ENCODE measurements at places on chromosomes 2 and 18.

GRCh38 chr2:141560723-141561122 is 570.1 kb downstream of the LRP1B start:
- DNase-seq, result no peak

GRCh38 chr2:196630531-196630930 is 9.0 kb upstream of the CCDC150 start:
- DNase-seq, result no peak

- no peak for DNase-seq
These were observed 271.1 kb downstream of the PRKCE start for GRCh38 chr2:45922577-45922988.

- DNase-seq, result no peak
These were observed 139.5 kb downstream of the HDAC4 start for GRCh38 chr2:239261356-239261755.

DNA sequence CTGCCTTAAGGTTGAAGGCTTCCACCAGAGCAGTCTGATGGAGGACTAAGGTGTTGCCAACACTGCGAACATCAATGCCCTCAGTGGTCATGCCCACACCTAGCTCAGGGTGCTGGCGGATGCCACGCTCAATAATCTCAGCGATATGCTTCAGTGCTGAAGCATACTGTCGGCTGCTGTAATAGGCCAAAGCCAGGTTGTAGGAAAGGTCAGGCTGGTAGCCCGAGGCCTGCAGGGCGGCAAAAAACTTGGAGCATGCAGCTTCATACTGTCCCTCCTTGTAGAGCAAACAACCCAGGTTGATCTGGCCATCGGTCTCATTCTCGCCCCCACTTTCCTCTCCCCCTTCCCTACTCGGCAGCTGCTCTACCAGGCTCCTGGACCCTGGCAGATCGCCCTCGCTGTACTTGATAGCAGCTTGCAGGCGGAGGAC is 159.4 kb downstream of the AGPS start:
- DNase-seq, result peak; percentile 4

DNA sequence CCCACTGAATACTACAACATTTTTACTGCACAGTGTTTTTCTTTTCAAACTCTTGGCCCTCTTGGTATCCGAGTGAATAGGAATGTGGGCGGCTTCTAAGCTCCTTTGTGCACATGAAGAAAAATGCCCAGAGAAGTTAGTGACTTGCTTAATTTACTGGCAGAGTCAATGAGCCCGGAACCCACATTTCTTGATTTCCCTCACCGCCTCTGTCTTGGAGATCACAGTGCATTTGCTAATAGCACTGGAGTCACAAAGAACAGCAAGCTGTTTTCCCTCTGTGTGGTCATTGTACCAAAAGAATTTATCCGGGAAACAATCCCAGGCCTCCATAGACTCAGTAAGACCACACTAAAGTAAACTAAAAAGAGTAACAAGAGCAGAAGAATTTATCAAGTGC is 18.9 kb downstream of the STON1 start:
- no peak for DNase-seq

GRCh38 chr18:45910405-45911023 is 56.6 kb downstream of the EPG5 start:
- peak; percentile 41 for DNase-seq

DNA sequence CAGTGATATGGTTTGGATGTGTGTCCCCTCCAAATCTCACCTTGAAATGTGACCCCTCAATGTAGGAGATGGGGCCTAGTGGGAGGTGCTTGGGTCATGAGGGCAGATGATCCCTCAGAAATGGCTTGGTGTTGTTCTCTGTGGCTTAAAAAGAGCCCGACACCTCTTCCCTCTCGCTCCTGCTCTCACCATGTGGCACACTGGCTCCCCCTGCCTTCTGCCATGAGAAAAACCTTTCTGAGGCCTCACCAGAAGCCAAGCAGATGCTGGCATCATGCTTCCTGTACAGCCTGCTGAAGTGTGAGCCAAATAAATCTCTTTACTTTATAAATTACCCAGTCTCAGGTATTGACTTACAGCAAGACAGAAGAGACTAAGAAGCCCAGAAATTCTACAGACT is 357.1 kb downstream of the NRXN1 start:
- no peak for DNase-seq

- no peak for DNase-seq
These were observed 481.1 kb downstream of the CBLN2 start for GRCh38 chr18:72063001-72063400.

- no peak for DNase-seq
These were observed 2.8 kb upstream of the LCLAT1 start for GRCh38 chr2:30444273-30444672.

DNA sequence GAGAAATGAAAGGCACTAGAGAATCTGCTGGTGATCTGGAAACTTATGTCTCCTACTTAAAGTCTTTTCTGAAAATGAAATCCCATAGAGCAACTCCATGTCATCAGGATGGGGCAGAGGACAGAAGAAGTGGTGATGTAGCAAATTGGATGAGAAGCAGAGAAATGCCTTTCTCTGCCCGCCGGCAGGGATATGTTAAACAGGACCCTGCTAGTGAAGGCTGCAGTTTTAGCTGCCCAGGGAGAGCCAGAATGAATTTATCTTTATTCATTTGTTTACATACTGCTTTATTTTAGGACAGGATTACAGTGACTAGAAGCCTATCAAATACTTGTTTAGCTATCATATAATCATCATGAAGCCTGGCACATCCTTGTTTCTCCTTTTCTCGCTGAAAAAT is 247.0 kb downstream of the DOK6 start:
- no peak for DNase-seq

- no peak for DNase-seq
These were observed 135.6 kb upstream of the CCDC195 start for GRCh38 chr2:224851811-224852210.

- no peak for DNase-seq
These were observed 86.3 kb upstream of the FSHR start for GRCh38 chr2:49240608-49241007.

- DNase-seq, result no peak
These were observed 212.1 kb upstream of the COPS8 start for GRCh38 chr2:236873636-236874035.

GRCh38 chr2:96860065-96861029 is 2.5 kb upstream of the ANKRD39 start:
- DNase-seq, result no peak

GRCh38 chr2:42229949-42230348 is 60.8 kb downstream of the EML4 start:
- DNase-seq, result no peak

DNA sequence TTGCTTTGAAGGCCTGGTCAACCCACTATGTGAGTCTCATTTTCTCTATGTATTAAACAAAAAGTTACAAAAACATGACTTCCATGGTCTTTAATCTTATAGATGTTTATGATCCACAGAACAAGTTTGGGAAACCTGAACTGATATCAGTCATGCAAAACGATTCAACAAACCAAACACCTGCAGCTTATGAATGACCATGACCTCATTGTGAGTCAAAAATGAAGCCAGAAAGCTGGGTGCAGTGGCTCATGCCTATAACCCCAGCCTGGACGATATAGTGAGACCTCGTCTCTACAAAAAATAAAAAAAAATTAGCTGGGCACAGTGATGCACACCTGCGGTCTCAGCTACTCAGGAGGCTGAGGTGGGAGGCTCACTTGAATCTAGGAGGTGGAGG is 270.4 kb upstream of the CCDC68 start:
- no peak for DNase-seq

DNA sequence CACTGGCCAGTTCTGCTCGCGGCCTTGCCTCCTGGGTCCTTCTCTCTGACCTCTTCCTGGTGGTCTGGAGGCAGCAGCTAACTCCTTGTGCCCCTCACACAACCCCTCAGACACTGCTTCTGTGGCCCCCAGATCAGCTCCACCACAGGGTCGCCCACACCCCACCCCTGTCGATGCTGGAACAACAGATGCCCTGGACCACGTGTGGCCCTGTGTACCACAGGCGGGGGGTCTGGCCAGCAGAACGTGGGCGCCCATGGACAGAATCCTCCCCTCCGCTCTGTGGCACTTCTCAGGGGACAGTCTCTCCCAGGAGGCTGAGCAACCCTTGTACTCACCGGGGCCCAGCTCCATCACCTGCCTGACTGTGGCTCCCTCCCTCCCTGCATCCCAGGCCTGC is 245.6 kb downstream of the NDUFA10 start:
- DNase-seq, result no peak

- DNase-seq, result no peak
These were observed 397.7 kb upstream of the HNRNPA3 start for GRCh38 chr2:176814740-176815367.

GRCh38 chr2:136031711-136032110 is 46.3 kb upstream of the DARS1 start:
- no peak for DNase-seq

DNA sequence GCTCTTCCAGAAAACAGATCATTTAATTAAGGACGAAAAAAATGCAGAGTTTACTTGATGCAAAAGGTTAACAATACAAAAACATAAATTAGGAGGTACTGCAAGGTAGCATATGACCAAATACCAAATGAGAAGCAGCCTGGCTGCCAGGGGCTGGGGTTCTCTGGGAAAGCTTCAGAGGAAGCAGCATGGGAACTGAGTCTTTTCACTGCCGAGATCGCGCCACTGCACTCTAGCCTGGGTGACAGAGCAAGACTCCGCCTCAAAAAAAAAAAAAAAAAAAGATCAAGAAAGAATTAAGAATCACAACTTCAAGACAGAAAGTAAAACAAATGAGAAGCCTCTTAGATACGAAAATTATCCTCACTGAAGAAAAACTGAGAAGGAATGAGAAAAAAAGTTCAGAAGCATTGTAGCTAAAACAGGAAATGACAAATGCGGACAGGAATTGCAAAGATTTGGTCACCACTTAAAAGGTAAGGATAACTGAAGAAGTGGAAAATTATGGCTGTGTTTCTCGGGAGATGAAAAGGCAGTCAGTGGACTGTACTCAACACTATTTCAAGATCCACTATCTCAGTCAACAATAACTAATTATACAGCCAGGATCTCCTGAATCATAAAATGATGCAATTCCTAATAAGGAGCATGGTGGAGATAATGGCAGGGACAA is 4.3 kb downstream of the SEPTIN10 start:
- no peak for DNase-seq

DNA sequence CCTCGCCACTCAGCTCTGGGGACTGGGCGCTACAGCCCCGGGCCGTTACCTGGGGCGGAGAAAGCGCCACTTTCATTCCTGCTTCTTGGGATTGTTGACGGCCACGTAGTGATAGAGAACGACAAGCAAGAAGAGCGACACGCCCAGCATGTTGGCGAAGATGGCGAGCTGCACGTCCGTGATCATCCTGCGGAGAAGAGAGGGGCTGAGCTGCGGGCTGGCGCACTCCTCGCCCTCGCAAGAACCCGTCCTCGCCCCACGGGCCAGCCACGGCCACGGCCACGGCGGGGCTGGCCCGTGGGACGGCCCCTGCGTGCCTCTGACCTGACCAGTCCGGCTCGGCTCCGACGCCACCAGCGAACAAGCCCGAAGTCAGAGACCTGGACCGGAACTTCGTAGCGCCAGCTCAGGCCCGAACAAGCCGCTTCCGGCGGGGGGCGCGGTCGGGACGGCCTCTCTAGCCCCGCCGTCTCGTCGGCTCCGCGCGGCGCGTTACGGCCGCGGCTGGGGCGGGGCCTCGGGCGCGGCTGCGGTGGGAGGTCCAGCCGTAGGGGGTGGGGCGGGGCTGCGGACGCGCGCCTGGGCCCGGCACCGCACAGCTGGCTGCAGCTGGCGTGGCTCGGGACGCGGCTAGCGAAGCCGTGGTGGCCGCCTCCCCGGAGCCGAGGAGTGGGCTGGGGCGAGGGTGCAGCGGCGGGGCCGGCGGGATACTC is at the start of gene OST4:
TSS of gene OST4 (minus strand) at position 378 of the 713 bp plus-strand sequence.
- DNase-seq, result peak; percentile 88

- no peak for DNase-seq
These were observed 289.5 kb downstream of the CDCA7 start for GRCh38 chr2:173644146-173644545.

DNA sequence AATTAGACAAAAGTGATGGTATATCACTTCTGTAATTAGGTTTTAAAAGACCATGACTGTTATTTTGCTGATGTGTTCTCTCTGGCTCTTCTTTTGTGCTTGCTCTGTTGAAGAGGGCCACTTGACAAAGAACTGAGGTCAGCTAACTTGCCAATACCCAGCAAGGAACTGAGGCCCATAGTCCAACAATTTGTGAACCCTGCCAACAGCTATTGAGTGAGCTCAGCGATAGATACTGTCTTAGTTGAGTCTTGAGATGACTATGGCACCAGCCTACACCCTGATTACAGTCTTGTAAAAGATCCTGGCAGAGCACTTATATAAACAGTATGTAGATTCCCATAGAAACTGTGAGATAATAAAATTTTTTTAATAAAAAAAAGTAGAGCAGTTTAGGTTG is 103.0 kb downstream of the BMPR2 start:
- DNase-seq, result no peak

DNA sequence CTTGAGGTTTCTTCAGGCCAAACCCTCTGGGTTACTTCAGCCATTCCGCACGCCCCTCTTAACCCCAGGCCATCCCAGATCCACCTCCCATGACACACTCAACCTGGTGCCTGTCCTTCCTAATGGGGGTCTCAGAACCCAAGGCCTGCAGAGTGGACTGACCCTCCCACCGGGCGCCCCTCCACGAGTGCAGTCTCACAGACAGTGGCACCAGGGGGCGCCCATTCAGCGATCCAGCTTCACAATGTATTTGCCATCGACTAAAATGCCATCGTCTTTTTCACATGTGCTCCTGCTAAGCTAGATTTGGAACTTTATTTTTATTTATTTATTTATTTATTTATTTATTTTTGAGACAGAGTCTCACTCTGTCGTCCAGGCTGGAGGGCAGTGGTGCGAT is 38.5 kb downstream of the INPP5D start:
- DNase-seq, result no peak

GRCh38 chr18:74097803-74098202 is 49.8 kb downstream of the FBXO15 start:
- DNase-seq, result no peak

DNA sequence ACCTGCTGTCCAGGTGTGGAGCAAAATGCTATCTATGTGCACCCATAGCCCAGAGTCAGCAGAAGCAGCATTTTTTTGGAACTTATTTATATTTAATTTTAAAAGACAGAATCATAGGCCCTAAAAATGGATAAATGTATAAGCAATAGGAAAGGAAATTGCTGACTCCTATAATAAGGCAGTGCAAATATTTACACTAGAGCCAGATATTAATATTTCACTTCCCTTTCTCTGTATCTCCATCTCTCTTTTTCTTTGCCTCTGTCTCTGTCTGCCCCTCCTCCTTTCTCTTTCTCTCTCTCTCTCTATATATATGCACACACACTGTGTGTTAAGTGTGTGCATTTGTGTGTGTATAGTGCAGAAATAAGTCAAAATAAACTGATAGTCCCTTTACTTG is 375.6 kb downstream of the SOX11 start:
- no peak for DNase-seq

Measured in activated gamma-delta T cell treated with Interleukin-2 at 50 U/mL for 16 hours (primary cell).